ENCODE measurements at places on chromosomes 13 and 19.

DNA sequence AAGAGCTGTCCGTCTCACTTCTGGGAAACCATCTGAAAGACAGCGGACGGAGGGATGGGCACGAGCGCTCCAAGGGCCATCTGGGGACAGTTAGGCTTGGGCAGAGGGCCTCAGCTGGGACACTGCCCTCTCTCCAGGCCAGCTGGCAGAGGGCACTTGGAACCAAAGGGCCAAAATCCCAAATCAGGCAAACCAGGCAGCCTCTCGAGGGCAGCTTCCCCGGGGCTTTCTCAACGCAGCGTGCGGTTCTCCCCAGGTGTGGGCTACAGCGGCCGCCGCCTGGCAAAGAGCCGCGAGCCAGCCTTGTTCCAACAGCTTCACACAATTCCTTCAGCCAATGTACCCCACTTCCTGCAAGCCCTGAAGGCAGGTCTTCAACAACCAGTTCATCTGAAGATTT lies 5.0 kb downstream of the MLLT1 start:
- peak overlapping the region; percentile 84 for H3K27ac ChIP-seq
- H3K36me3 ChIP-seq = peaks cover 7% of the 10 kb centered on the region
- no peak overlapping the region for H3K4me3 ChIP-seq
- DNase-seq = no peak
- peaks cover 94% of the 10 kb centered on the region for H3K4me1 ChIP-seq

- no peaks in the 10 kb centered on the region for H3K27me3 ChIP-seq
- H3K4me1 ChIP-seq = no peaks in the 10 kb centered on the region
- no peak overlapping the region for H3K27ac ChIP-seq
- no peaks in the 10 kb centered on the region for H3K36me3 ChIP-seq
- DNase-seq = peak; percentile 30
Measured at GRCh38 chr13:21123956-21124355, 52.4 kb downstream of the SKA3 start.

GRCh38 chr19:5046339-5047039 lies 77.6 kb downstream of the KDM4B start:
- no peak for DNase-seq
- no peaks in the 10 kb centered on the region for H3K27me3 ChIP-seq
- peaks cover 14% of the 10 kb centered on the region for H3K4me1 ChIP-seq
- H3K36me3 ChIP-seq = peaks cover 58% of the 10 kb centered on the region
- no peak overlapping the region for H3K4me3 ChIP-seq

GRCh38 chr13:22505489-22505888 lies 675.3 kb upstream of the SGCG start:
- no peak overlapping the region for H3K4me3 ChIP-seq
- no peak for DNase-seq
- H3K4me1 ChIP-seq = peaks cover 12% of the 10 kb centered on the region
- no peaks in the 10 kb centered on the region for H3K36me3 ChIP-seq
- no peaks in the 10 kb centered on the region for H3K27me3 ChIP-seq

- DNase-seq = no peak
- no peaks in the 10 kb centered on the region for H3K27me3 ChIP-seq
- H3K4me1 ChIP-seq = peaks cover 55% of the 10 kb centered on the region
- peaks cover 51% of the 10 kb centered on the region for H3K36me3 ChIP-seq
- H3K27ac ChIP-seq = no peak overlapping the region
- H3K4me3 ChIP-seq = no peak overlapping the region
Measured at GRCh38 chr19:32349051-32349450, 3.6 kb downstream of the ZNF507 start.

- H3K4me1 ChIP-seq = peaks cover 7% of the 10 kb centered on the region
- DNase-seq = peak; percentile 70
- H3K27ac ChIP-seq = no peak overlapping the region
- H3K4me3 ChIP-seq = no peak overlapping the region
- H3K36me3 ChIP-seq = no peaks in the 10 kb centered on the region
- no peaks in the 10 kb centered on the region for H3K27me3 ChIP-seq
Measured at GRCh38 chr13:95480131-95480545, 72.4 kb upstream of the CLDN10 start.

Measured in sigmoid colon (tissue), 7 donors.